ENCODE measurements at places on chromosomes 1 and 21. TPM values are rescaled to one million over a fixed set of nuclear protein-coding genes. Genes with fewer than 3 reads are reported as not detected.

TMIGD3 gene
- polyA plus RNA-seq, result 1.4 TPM

DNA sequence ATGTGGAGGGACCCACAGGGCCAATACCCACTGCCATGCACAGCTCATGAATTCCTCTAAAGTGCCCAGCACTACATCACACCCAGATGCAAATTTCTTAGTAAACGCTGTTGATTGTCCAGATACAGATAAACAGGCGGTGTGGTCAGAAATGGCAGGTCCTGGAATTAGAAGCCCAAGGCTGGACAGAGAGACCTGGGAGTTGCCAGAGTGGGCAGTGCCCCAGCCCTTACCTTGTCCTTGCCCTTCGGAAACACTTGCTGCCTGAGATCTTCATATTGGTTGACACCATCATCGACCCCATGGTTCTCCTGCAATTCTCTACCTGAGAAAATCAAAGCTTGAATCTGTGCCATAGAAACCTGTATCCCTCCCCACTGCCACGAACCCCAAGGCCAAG lies 149.3 kb upstream of the ETV3 start:
- no peak for DNase-seq

TBX19 gene
- polyA plus RNA-seq, result 0.25 TPM

GRCh38 chr1:37305108-37305507 lies 169.3 kb upstream of the ZC3H12A start:
- DNase-seq, result no peak

HES5 gene
- polyA plus RNA-seq, result 1.1 TPM

DNA sequence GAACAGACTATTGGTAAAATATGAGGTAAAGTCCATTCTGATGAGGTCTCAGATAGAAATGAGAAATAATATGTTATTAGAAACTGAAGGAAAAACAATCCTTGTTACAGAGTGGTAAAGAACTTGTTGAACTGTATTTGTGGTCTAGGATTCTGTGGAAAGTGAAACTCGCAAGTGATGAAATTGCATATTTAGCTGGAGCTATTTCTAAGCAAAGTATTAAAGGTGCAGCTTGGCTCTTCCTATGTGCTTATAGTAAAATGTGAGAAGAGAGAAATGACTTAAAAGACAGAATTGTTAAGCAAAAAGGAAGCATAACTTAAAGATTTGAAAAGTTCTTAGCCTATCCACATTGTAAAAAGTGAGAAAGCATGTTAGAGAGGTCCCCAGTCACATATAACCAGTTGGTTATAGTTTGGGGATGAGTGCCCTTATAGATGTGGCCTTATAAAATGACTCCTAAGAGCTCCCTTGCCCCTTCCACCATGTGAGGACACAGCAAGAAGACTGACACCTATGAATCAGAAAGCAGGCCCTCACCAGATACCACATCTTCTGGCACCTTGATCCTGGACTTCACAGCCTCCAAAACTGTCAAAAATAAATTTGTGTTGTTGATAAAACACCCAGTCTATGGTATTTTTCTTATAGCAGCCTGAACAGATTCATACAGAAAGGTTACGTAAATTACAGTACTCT lies 24.8 kb downstream of the PHTF1 start:
- no peak for DNase-seq

- DNase-seq, result no peak
Observed at GRCh38 chr1:181910905-181911304, 150.6 kb downstream of the ZNF648 start.

DNA sequence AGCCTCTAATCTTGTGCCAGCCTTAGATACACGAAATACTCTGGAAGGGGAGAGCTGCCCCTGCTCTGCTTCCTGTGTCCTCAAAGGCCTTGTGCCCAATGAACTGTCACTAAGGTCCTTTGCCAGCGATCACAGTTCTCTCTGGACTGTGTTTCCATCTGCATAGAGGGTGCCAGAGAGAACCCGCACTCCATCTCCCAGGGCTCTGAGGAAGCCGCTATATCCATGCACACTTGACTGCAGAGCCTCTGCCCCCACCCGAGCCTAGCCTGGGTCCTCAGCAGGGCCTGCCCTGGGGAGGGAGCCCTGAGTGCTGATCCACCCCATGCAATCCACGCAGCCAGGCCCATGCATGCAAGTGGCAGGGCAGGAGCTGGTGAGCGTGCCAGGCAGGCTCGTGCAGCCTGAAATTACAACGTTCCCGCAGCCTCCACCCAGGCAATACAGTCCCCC lies 30.6 kb upstream of the KIF21B start:
- no peak for DNase-seq

DNA sequence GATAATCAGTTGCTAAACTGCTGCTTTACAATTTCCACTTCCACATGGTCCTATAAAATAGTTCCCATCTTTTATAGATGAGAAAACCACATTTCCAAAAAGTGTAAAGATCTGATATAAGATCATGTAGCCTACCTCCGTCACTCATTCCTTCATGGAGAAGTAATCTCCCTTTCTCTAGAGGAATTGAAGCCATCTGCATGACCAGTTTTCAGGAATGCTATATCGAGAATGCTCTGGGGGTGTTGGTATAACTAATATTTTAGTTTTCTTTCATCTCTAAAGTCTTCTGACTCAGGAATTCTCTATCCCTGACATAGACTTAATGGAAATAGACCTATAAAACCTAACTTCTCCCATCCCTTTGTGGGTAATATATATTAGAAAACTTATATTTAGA lies 173.0 kb upstream of the UBE2U start:
- no peak for DNase-seq

RNF19B gene
- 1.1 TPM for polyA plus RNA-seq

PIK3R3 gene
- 15.4 TPM for polyA plus RNA-seq

DNA sequence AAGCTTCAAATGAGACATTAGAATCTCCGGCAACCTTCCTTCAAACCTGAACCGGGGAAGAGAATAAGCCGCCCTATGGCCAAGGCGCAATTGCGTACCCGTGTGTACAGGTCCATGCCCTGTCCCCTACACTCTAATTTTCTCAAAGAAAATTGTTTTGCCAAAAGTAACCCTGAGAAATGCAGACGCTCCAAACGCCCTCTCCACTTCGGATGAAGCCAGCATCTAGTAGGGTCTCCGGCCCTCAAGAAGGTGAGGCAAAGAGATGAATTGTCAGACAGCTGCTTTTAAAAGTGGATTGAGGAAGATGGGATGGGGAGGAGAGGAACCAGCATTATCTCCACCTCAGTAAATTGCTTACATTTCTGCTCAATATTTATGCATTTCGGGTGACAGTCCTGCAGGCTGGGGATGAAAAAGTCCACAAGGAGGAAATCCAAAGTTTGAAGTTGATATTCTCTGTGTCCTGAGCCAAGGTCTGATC lies 630 bp upstream of the LHX9 start:
- no peak for DNase-seq

TRIM46 gene
- 0.07 TPM for polyA plus RNA-seq

DNA sequence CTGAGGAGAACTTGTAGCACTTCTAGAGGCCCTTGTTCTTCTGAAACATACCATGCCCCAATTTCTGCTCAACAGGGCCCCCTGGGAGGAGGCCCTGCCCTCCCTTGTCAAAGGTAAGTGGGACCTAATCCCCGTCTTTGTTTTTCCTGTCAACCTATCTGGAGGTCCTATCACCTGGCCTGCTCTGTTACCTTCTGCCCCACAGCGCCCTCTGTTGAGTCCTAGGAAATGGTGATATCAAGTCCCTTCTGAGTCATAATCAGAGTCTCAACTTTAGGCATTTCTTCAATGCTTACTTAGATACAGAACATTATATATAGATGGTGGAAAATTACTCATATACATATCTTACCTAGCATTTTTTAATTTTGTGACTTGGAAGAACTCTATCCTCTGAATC lies 28.2 kb upstream of the FCRL4 start:
- no peak for DNase-seq

GRCh38 chr1:93095804-93096585 lies 16.9 kb downstream of the MTF2 start:
- DNase-seq, result no peak

BRINP2 gene
- 0.22 TPM for polyA plus RNA-seq

- no peak for DNase-seq
Observed at GRCh38 chr21:34554227-34554626, 42.2 kb upstream of the KCNE1 start.

DNA sequence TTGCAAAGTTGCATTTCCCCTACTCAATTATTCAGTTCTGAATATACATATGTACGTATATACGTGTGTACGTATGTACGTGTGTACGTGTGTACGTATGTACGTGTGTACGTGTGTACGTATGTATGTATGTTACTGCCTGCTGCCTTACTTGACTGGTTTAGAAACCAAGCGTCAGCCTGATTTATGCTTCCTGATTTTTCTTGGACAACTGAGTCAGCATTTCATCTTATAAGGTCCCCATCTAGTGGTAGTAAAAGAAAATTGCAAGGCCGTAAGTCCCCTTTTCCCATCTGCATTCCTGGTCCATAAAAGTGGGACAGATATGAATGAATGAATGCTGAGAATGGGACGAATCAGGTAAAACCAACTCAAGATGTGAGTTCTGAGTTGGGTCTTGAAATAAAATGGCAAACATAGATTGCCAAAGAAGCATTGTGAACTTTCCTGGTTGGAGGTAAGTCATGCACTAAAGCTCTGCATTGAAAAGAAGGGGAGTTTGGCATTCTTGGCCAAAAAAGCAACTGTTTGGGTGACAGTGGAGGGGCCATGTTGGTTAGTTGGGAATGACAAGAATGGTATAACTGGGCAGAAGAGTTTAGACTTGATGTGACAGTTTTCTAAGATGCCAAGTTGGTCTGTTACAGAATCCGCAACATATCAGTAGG lies 76.4 kb upstream of the DNAH14 start:
- no peak for DNase-seq

- no peak for DNase-seq
Observed at GRCh38 chr1:214850432-214851050, 232.0 kb upstream of the KCNK2 start.

- DNase-seq, result no peak
Observed at GRCh38 chr1:28577052-28577678, 14.9 kb upstream of the RAB42 start.

DNA sequence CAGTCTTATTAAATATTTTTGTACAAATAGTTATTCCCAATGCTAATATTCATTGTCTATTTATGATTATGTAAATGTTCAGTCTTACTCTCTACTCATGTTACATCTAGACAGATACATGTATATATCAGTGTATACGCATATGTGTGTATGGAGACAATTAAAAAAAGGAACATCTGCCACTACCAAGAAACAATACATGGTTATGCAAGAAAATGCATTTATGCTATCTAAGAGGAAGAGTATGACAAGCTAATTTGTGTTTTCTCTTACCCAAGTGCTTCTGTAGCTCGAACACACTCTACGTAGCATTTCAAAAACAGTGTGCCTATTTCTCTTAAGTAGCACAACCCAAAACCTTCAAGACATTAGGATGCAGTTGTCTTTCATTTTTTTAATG lies 6.1 kb upstream of the RLF start:
- DNase-seq, result no peak

HDGF gene
- 69.8 TPM for polyA plus RNA-seq

DNA sequence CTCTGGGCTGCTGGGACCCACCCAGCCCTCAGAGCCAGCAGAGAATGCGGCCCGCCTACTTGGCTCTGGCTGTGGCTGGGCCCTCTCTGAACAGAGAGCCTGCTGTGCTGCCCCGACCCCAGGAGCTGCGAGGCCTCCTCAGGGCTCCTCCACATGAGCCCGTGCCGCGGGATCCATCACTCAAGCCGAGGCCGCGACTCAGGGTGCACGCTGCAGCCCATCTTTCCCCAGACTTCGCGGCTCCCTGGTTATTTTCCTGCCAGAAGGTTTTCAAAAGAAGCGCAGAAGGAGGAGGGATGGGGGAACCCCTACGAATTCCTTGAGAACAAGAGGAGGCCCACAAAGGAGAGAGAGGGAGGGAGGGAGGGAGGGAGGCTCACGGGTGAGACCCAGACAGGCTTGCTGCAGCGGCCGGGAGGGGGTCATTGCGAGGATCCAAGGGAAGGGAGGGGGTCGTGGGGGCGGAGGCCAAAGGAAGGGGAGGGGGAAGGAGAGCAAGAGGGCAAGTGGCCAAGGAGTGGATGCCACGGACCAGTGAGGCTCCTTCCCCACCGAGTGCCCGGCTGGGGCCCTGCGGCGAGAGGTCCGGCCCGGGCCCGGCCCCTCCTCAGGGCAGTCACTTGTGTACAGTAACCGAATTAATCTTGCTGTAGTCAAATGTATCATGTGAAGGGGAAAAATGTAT lies 146.8 kb downstream of the CASZ1 start:
- no peak for DNase-seq

DNA sequence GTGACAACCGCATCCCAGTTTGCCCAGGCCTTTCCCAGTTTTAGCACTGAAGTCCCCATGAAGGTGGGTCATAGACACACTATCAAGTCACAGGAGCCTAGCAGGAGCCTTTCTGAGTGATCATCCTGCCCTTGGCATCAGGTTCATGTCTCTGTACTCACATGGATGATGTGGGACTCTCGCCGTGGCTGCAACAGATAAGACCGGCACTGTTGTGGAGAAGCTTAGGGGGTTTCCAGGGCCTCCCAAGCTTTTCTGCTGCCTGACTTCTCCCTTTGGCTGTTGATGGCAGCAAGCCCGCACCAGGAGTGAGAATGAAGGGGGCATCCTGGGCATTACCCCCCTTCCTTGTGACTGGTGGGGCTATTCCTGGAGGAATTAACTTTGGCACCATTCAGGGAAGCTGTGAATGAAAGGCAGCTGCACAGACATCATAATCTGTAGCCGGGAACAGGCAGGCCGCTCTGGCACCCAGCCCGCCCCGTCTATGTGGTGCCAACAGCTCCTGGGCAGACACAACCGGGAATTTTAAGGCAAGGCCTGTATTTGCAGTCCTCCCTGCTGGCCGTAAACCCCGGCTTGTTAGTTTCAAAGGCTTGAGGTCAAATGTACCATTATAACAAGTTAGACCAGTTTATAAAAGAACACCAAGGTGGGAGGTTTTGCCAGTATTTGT lies 148.6 kb downstream of the HUNK start:
- DNase-seq, result peak; percentile 78

DNA sequence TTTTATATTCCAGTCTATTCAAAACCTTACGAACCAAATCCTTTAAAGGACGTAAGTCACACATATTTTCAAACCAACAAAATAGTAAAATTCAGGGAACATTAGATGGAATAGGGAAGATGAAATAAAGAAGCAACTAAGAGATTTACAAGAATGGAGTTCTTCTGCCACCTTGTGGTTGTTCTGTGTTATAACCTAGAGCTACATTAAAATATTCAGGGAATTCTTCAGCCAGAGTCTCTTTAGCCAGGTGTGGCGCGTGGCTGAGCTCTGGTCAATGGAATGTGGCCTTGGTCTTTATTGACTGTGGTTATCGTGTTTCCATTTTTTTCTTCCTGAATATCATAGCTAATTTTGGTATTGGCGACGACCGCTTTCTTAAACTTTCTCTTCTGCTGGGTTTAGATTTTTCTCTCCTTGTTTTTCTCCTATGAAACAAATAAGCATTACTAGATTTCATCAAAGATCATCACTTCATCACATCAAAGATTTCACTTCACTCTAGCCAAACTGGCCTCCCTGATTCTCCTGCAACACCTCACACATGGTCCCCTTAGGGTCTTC lies 221.3 kb downstream of the MRPL39 start:
- DNase-seq, result no peak

JAM2 gene
- polyA plus RNA-seq, result 37.7 TPM

DNAJC28 gene
- 4.2 TPM for polyA plus RNA-seq

DNA sequence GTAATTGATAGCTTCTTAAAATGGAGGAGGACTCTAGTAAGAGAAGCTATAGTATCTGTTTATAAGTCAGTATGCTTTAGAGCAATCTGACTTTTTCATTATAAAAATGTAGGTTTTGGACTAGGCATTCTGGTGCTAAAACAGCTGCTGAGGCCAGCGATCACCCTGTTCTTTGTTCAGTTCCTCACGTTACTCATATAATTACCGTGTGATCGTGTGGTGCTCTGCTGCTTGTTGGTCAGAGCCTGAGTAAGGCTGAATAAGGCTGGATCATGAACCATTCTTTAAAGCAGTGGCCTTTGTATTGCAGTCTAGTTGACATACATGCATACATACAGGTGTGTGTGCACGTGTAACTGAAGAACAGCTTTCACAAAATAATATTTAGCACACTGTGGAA lies 25.2 kb downstream of the CDC42 start:
- DNase-seq, result no peak

Data from heart right ventricle (tissue), 16 donors.